Coronary artery (tissue), 2 donors: ENCODE measurements at places on chromosomes 12 and 14.

- DNase-seq: no peak
These were observed 1302.3 kb downstream of the FSCB start for GRCh38 chr14:43204816-43205215.

DNA sequence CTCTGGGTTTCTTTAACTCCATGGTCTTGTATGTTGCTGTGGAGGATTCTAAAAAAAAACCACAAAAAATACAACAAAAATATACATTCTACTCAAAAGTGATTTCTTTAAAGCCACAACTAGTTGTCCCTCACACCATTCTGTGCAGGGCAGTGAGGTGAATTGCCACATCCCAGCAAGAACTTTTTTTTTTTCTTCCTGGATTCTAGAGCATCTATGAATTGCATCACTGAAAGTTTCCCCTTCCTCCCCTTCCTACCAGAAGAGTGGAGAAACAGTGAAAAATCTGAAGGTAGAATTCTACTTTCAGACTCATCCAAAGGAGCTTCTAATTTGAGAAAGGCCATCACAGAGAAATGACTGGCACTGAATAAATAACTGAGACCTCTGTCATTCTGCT lies 395.3 kb downstream of the AEBP2 start:
- DNase-seq: no peak

GRCh38 chr12:130708648-130709047 lies 7.5 kb downstream of the RIMBP2 start:
- DNase-seq: peak; percentile 45

GRCh38 chr14:56170028-56170427 lies 51.8 kb downstream of the PELI2 start:
- DNase-seq: no peak

DNA sequence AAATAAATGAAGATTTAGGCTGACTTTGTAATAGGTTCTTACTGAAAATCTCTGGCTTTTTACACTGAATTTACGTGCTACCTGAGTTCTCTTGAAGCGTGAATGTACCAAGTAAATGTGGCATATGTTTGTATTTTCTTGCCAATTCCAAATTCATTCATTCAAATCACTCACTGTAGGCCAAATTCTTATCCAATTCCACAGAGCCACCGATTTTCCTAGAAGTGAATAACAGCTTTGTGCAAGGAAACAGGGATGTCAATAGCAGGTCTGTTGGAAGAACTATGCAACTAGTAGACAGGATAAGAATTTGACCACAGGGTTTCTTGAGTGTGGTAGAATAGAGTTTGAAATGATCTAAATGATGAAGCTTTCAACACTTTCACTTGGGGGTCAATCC lies 86.8 kb downstream of the SOX5 start:
- no peak for DNase-seq

DNA sequence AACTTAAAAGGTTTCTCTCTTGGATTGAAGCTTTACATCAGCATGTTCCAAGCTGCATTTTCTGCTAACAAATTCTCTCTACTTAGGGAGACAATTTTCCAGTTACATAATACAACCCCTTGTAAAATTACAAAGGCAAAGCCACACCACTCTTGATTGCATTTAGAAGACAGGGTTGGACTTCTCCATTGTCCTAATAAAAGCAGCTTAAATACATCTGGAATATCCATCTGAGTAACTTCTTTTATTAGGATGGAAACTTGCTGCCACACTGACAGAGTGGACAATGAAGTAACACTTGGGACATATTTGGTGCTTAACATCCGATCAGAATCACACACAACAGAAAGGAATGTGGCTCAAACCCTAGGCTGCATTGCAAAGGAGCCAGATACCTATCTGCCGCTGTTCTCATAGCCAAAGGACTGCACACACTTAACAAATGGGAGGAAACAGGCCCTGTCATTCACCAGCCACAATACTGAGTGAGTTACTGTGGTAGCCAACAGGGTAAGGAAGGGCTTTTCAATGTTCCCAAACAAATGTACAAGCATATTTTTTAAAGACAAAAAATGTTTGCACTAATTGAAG lies 157.2 kb downstream of the PAX9 start:
- DNase-seq: no peak

- no peak for DNase-seq
These were observed 26.3 kb upstream of the NR1H4 start for GRCh38 chr12:100447381-100447780.

- DNase-seq: no peak
These were observed 666.5 kb downstream of the SLC16A7 start for GRCh38 chr12:60262378-60262777.

- DNase-seq: no peak
These were observed 136.5 kb downstream of the NTF3 start for GRCh38 chr12:5568325-5568981.
